ENCODE measurements at places on chromosomes 5 and 9. TPM values are rescaled to one million over a fixed set of nuclear protein-coding genes. Genes with fewer than 3 reads are reported as not detected.

The TICAM2 gene
- 2.2 TPM for total RNA-seq

The ADAMTS19 gene
- 45.3 TPM for total RNA-seq

DNA sequence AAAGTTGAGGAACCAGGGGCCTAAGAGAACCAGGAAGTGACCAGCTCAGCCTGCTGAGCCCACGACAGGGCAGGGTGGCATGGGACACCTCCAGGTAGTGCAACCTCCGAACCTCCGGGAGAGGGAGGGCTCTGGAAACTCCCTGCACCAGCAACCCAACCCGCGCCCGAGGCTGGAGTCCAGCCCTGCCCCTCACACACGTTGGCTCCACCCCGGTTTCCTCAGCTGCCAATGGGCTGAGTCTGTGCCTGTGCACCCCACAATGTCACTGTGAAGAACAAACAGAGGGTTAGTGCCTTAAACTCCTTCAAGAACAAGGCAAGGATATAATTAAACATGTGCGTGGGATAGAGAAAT, 17.0 kb upstream of the UNC5A start:
- DNase-seq: no peak

The CPLANE1 gene
- total RNA-seq: 28.9 TPM
